ENCODE measurements at places on chromosomes 16 and 17.

DNA sequence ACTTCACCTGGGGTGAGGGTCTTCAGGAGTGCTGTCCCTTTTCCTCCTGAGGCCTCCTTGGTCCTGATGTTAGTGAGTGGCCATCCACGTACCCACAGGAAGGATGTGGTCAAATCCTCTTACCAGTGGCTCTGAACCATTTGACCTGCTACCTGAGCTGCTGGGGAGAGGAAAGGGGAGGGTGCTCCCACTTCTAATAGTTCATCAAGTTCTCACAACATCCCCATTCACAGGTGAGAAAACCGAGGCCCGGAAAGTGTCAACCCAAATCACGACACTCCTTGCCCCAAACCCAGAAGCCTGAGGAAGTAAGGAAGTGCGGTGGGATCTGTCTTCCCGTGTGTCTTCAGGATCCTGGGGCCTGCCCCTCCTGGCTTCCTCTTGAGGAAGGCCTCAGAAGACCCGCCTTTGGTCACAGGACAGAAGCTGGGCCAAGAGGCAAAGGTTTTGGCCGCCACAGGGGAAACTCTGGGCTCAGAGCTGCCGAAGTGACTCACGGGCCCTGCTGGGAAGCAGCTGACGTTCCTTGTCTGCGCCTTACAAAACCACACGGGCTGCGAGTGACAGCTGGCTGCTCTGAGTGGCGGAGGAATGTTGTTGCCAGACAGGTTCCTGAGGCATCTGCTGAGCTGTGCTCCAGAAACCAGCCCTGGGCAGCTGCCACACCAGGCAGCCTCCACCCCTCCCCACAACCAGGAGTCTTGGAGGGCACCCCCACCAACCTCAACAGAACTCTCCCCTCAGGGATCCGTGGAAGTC is 13.9 kb upstream of the KIFC3 start:
- peak; percentile 98 for DNase-seq

GRCh38 chr17:33277436-33278100 is 15.5 kb downstream of the ASIC2 start:
- no peak for DNase-seq

DNA sequence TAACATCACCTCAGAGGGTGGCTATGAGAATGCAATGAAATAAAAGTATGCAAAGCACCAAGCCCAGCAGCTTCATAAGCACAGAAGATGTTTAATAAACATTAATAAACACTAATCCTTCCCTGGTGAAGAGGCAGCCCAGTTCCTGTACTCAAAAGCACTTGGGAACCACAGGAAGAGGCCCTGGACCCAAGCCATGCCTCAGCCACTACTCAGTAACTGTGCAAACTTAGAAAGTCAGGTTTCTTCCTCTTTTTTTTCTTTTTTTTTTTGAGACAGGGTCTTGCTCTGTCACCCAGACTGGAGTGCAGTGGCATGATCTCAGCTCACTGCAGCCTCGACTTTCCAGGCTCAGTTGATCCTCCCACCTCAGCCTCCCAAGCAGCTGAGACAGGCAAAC is 5.3 kb downstream of the ARHGAP17 start:
- no peak for DNase-seq

DNA sequence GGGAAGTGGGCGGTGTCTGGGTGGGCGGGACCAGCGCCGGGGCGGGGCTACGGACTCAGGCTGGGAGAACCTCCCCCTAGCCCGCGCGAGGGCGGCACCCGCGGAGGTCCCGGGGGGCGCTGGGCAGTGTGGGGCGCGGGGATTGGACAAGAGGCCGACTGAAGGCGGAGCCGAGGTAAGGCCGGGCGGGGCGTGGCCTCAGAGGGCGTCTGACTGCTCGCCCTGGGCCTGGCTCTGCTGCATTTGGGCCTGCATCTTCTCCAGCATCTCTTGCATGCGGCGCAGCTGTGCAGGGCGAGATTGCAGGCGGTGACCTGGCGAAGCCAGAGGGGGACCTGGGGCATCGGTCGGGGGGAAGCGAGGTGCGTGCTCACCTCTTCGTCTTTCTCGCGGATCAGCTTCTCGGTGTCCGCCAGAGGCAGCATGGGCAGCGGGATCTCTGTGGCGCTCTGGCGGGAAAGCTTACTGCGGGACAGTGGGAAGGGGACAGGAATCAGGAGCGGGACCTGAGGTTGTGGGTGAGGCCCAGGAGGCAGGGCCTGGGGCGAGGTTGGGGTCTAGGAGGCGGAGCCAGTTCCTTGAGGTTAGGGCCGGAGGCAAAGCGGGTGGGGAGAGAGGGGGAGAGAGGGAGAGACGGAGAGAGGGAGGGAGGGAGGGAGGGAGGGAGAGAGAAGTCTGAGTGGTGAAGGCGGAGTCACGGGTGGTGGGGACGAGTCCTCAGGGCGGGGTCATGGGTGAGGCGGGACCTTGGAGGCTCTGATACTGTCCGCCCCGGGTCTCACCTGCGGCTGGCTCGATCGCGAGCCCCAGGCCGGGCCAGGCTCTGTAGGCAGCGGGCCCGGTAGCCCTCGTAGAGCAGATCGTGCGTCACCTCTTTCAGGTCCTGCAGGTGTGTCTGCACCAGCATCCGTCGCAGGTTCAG is 3.9 kb downstream of the SEPTIN1 start:
- peak; percentile 97 for DNase-seq

- peak; percentile 33 for DNase-seq
These were observed 2.3 kb downstream of the TOP2A start for GRCh38 chr17:40415390-40415789.

DNA sequence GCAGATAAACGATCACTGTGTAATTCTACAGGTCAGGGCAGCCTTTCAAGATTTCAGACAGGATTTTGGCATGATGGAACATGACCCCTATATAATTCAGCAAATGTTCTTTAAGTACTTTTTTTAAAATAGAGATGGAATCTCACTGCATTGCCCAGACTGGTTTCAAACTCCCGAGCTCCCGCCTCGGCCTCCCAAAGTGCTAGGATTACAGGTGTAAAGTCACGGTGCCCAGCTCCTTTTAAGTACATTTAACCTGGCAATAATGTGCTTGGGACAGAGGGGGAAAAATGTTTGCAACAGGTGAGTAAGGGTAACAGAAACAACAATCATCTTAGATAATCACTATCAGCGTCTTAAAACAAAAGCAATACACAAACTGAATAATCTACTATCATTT is 66.5 kb upstream of the PSMD7 start:
- no peak for DNase-seq

- DNase-seq, result no peak
These were observed 16.2 kb downstream of the BMERB1 start for GRCh38 chr16:15450624-15451023.
